ENCODE measurements at places on chromosomes 3 and 15. TPM values are rescaled to one million over a fixed set of nuclear protein-coding genes. Genes with fewer than 3 reads are reported as not detected.

The DUOXA1 gene
- not detected for total RNA-seq

The LRRC31 gene
- not detected for total RNA-seq

The CLCN2 gene
- 1.9 TPM for total RNA-seq

The NAA80 gene
- 3.1 TPM for total RNA-seq

The KLHL40 gene
- not detected for total RNA-seq

All from IMR-90 (cell line).